Caki2 (cell line): ENCODE measurements at places on chromosomes 5 and 9. TPM values are rescaled to one million over a fixed set of nuclear protein-coding genes. Genes with fewer than 3 reads are reported as not detected.

Gene INSL4
- not detected in 2 replicates for total RNA-seq

Gene PCBD2
- total RNA-seq = 1.3 and 4.1 TPM in 2 replicates

DNA sequence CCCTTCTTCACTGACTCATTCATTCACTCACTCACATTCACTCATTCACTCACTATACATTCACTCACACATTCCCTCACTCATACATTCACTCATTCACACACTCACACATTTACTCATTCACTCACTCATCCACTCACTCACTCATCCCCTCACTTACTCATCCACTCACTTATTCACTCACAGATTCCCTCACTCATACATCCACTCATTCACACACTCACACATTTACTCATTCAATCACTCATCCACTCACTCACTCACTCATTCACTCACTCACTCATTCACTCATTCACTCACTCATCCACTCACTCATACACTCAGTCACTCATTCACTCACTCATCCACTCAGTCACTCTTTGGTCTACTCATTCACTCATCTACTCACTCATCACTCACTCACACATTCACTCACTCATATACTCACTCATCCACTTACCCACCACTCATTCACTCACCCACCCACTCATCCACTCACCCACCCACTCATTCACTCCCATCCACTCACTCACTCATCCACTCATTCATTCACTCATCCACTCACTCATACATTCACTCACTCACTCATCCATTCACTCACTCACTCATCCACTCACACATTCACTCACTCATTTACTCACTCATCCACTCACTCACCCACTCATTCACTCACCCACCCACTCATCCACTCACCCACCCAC, 27.2 kb downstream of the WNK2 start:
- no peak for DNase-seq

- DNase-seq = no peak
Measured at GRCh38 chr5:141855265-141856036, 22.8 kb downstream of the PCDH1 start.

GRCh38 chr5:145246961-145247744, 588.0 kb downstream of the PRELID2 start:
- DNase-seq = no peak

Gene FYB1
- not detected in 2 replicates for total RNA-seq
